ENCODE measurements at places on chromosomes 1 and 21.

DNA sequence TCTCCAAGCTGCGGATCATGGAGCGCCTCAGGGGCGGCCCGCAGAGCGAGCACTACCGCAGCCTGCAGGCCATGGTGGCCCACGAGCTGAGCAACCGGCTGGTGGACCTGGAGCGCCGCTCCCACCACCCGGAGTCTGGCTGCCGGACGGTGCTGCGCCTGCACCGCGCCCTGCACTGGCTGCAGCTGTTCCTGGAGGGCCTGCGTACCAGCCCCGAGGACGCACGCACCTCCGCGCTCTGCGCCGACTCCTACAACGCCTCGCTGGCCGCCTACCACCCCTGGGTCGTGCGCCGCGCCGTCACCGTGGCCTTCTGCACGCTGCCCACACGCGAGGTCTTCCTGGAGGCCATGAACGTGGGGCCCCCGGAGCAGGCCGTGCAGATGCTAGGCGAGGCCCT is 2.7 kb downstream of the CPTP start:
- DNase-seq, result no peak

GRCh38 chr21:18801468-18801867 is 397.9 kb upstream of the TMPRSS15 start:
- DNase-seq, result peak; percentile 51

DNA sequence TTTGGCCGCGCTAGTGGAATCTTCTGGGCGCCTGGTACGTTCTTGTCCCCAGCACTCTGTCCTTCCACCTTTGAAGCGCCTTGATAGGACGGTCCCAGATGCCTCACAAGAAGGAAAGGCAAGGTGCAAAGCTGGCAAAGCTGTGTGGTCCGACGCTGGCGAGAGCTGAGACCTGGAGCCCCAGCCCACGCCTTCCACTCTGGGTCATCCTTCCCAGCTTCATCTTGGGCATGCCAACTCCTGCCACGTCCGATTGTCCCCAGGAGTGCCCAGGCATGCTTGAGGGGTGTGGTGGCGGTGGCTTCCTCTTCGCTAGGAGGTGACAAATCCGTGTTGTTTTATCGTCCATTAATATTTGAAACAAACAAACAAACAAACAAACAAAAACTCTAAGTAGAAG is 123.9 kb upstream of the DPYD start:
- no peak for DNase-seq

- DNase-seq, result no peak
These were observed 308.8 kb downstream of the KIF26B start for GRCh38 chr1:245463392-245464165.

- no peak for DNase-seq
These were observed 122.7 kb downstream of the VAV3 start for GRCh38 chr1:107842241-107842640.

GRCh38 chr1:38941527-38942019 is at the start of gene RHBDL2:
Gene RHBDL2, minus strand, starts transcription at chr1:38941830. Its CDS starts 22,618 bp downstream, at chr1:38919212.
- no peak for DNase-seq

DNA sequence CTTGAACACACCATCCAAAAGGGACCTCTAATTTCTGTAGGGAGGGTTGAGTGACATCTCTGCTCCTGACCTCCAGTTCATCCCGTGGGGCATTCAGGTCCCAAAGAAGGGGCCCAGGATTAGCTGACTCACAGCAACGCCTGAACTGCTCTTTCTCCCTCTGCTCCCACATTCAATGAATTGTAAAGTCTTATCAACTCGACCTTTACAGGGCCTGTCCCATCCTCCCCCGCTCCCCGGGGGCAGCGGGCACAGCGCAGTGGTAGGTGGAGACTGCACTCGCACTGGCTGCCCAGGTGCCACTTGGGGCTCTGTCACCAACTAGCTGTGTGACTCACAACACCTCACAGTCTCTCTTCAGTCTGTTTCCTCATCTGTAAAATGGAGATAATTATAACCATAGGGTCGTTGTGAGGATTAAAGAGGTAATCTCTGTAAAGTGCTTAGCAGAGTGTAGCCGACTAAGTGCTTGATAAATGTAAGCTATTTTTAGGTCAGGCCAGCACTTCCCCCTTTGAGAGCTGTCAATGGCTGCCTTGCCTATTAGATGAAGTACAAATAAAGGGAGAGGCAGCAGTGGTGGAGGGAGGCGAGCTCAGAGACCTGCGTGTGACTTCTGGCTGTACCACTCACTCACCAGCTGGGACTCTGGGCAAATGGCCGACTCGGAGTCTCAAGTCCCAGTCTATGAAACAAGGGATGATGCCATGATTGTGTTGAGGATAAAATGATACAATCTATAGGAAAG is 637 bp upstream of the MYBPHL start:
- no peak for DNase-seq

GRCh38 chr1:202728951-202729350 is 18.7 kb upstream of the SYT2 start:
- DNase-seq, result no peak

GRCh38 chr1:6776389-6776788 is 8.9 kb upstream of the CAMTA1 start:
- no peak for DNase-seq

DNA sequence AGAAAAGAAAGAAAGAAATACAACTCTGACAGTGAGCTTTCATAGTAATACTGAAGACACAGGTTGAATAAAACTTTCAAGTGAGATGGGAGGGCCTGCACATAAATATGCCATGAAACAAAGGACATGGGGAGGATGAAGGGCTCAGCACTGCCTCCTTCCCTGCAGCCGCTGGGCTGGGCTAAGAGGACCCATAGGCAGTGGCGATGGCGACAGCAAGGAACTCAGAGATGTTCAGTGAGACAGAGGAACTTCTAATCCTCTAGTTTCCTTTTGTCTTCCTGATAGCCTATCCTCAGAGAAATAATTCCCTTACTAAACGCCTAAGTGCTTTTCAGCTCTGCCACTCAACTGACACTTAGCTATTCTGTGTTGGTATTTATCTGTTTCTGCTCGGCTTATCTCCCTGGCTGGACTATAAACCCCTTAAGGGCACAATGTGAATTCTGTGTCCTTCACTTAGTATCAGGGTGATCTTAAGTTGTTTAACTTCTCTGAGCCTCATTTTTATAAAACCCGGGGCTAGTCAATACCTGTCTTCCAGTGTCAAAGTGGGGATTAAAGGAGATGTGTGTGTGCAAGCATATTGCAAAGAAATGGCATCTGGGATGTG is 24.4 kb upstream of the IER5 start:
- no peak for DNase-seq

- DNase-seq, result no peak
These were observed 100.9 kb downstream of the XCL2 start for GRCh38 chr1:168442931-168443330.

GRCh38 chr1:182408435-182409075 is 8.1 kb upstream of the TEDDM1 start:
- no peak for DNase-seq

DNA sequence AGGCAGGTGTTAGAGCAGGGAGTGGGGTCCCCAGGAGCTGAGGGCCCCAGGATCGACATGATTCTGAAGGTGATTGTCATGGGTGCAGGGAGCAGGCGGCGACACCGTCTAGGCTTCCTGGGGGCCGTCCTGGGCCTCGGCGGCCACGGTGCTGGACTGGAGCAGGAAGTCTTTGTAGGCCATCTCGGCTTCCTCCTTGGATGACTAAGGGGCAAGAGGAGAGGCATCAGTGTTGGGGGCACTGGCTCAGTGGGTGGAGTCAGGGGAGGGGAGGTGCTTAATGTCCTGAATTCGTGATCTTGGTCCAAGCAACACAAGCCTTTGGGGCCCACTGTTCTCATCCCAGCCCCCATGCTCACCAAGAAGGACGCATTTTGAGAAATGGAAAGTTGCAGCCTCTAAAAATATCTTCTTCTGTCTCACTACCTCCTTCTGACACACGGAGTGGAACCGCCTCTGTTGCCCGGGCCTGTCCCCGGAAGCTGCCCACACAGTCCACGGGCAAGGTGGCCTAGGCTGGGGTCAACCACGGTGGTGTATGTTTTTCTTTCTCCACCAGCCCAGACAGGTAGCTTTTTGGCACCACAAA is 8.6 kb upstream of the FCMR start:
- no peak for DNase-seq

Data from HS-27A (cell line).